Inflammatory macrophage treated with lipopolysaccharide for 4 hours (primary cell): ENCODE measurements at places on chromosomes 12 and 14.

DNA sequence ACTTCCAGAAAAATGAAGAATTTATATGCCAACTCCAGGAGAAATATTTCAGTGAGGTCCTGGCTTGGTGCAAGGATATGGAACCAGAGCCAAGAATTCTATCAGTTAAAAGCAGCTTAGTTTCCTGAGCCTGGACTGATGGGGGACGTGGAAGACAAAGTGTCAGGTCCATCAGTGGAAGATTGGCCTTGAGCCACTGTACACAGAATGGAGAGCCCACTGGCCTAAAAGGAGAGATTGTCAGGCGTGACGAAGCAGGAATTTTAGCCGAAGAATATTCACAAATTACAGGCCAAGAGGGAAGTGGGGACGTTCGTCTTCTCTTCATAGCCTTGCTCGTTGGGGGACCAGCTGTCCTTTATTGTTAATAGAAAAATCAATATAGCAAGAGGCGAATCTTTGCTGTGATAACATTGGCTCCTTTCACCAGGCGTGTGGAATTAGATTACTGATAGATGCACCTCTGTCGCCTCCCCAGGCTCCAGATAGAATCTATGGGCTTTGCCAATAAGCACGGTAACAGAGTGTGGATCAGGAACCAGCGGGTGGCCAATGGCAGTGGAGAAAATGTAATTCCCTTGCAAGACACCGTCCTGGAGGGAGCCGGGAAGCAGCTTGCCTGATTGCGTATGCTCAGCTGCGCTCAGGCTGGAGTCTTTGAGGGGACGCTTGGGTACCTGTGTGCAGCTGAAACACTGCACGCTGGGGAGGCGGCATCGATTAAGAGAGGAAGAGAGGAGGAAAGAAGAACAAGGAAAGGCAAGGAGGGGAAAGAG, 56.4 kb downstream of the TMEM132C start:
- no peak for DNase-seq

DNA sequence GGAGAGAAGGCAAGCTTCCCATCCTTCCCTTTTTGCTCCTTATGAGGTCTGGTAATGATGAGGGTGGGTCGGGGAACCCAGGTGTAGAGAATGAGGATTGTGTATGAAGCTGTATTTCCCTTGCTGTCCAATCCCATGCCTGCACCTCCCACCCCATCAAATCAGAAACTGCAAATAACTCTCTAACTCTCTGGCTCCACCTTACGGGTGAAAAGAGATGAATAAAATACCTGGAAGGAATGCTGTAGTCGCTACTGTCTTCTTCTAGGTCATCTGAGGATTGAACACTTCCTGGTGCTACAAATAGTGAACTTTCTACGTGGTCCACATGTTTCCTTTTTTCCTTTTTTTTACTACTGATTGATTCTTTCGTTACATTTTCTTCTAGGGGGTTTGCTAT, 38.9 kb upstream of the DICER1 start:
- DNase-seq, result peak; percentile 48

GRCh38 chr12:109540526-109541412, 32.5 kb downstream of the MMAB start:
- no peak for DNase-seq

DNA sequence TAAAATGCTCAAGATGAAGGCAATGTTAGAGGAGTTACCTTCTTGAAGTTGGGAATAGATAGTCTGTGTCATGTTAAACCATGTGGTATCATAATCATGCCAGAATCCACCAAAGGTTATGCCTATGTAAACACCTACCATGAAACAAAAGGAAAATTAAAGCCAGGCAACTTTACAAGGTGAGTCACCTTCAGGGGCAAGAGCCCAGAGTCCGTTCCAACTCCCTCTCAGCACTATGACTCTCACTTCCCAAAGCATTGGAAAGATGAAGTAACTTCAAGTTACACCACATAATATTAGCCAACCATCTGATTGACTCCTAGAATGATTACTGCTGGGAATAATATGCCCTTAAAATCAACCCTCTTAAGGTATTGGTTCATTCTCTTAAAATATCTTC, 38.5 kb downstream of the CATSPERB start:
- DNase-seq, result peak; percentile 85

DNA sequence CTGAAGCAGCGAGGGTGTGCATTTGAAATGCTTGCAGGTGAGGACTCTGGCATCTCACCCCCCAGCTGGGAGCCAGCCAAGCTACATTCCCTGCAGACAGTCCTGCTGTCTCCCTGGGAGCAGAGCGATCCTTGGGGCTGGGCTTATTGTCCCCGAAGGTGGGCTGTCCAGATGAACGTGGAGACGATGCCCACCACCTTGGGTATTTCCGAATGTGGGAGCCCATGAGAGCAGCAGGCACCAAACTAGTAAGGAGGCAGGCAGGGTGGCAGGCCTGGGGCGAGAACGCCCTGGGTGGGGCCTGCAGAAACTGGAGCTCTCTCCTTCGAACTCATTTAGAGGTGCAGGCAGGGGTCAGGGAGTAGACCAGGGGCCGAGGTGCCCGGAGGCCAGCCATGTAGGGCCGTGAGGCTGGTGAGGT, 18.5 kb downstream of the ZBTB42 start:
- no peak for DNase-seq

- DNase-seq, result peak; percentile 59
Observed at GRCh38 chr12:62724947-62725451, 210.0 kb downstream of the PPM1H start.

- DNase-seq, result peak; percentile 68
Observed at GRCh38 chr12:107607464-107608392, 77.9 kb upstream of the PWP1 start.

GRCh38 chr12:91841822-91842221, 303.8 kb downstream of the BTG1 start:
- DNase-seq, result no peak

DNA sequence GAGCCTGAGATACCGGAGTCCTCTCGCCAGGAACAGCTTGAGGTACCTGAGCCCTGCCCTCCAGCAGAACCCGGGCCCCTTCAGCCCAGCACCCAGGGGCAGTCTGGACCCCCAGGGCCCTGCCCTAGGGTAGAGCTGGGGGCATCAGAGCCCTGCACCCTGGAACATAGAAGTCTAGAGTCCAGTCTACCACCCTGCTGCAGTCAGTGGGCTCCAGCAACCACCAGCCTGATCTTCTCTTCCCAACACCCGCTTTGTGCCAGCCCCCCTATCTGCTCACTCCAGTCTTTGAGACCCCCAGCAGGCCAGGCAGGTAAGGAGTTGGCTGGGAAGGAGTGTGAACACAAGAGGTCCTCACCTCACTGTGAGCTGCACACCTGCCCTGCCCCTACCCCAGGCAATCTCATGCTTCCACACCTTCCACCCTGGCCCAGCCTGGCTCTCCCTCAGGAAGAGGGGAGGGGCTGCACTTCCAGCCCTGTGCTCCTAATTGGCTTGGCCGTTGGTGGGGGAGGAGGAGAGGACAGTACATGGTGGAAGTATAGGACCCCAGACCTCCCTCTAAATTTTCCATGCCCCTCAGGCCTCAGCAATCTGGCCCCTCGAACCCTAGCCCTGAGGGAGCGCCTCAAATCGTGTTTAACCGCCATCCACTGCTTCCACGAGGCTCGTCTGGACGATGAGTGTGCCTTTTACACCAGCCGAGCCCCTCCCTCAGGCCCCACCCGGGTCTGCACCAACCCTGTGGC, 6.2 kb downstream of the C1QL4 start:
- no peak for DNase-seq

GRCh38 chr14:85325134-85326017, 204.6 kb upstream of the FLRT2 start:
- DNase-seq, result no peak

GRCh38 chr12:29277231-29277630, 103.7 kb downstream of the ERGIC2 start:
- DNase-seq, result no peak

- DNase-seq, result peak; percentile 8
Observed at GRCh38 chr12:19909418-19909817, 458.9 kb upstream of the PDE3A start.

- DNase-seq, result no peak
Observed at GRCh38 chr12:79658221-79658620, 32.5 kb downstream of the PAWR start.

- no peak for DNase-seq
Observed at GRCh38 chr12:76551482-76551888, 8.1 kb downstream of the OSBPL8 start.

DNA sequence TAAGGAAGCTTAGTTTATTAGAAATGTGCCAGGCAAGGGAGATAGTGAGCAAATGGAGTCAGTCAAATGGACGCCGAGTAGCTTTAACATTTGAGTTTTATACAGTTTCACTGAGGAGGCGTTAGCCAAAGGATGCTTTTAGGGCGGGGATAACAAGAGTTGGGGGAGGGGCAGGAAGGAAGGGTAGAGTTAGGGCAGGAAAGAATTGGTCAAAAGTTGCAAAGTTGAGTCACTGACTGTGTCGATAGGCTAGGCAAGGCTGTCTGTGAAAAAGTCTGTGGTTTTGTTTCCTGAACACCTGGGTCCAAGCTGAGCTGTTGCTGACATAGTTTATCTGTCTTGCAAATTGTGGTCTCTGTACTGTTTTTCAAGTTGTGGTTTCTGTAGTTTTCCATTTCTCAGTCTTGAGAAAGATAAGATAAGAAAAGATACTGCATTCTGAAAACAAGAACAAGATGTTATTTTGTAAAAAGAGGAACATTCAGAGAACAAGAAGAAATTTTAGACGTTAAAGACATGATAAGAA, 62.6 kb upstream of the RESF1 start:
- DNase-seq, result no peak

DNA sequence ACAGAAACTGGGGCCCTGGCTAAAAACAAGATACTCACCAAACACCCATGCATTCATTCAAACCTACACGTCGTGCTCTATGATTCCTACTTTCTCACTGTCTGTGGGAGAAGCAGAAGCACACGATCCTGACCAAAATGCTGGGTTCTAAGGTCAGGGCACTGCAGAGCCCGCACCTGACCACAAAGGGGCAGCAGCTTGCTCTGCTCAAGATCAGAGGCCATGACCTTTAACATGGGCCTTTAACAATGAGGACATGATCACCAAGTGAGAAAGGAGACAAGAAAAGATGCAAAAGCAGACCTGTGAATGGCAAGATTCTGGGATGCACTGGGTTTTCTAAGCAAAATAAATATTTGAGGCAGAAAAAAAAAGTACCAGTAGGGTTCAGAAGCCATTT, 40.1 kb upstream of the VPS33A start:
- no peak for DNase-seq

DNA sequence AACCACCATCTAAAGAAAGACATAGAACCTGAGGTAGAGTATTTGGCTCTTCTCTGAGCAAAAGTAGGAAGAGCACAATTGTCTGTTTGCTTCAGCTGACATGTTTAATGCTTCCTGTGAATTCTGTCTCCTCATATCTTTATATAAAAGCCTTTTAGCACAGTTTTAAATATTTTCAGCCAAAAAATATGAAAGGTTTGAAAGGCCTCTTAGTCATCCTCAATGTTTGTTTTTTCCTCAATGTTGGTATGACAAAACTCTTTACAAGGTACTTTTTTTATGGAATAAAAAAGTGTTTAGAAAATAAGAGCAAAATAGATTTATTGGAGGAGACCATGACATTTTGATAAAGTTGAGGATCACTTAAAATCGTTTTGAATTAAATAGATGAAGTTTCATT, 360.9 kb downstream of the NAV3 start:
- no peak for DNase-seq

GRCh38 chr12:84995641-84996040, 40.4 kb downstream of the TSPAN19 start:
- no peak for DNase-seq

- DNase-seq, result no peak
Observed at GRCh38 chr12:14950982-14951746, 10.2 kb downstream of the ARHGDIB start.

GRCh38 chr12:95574799-95575452, 23.6 kb upstream of the USP44 start:
- peak; percentile 49 for DNase-seq

GRCh38 chr12:85279449-85280164, 413 bp upstream of the ALX1 start:
- no peak for DNase-seq

DNA sequence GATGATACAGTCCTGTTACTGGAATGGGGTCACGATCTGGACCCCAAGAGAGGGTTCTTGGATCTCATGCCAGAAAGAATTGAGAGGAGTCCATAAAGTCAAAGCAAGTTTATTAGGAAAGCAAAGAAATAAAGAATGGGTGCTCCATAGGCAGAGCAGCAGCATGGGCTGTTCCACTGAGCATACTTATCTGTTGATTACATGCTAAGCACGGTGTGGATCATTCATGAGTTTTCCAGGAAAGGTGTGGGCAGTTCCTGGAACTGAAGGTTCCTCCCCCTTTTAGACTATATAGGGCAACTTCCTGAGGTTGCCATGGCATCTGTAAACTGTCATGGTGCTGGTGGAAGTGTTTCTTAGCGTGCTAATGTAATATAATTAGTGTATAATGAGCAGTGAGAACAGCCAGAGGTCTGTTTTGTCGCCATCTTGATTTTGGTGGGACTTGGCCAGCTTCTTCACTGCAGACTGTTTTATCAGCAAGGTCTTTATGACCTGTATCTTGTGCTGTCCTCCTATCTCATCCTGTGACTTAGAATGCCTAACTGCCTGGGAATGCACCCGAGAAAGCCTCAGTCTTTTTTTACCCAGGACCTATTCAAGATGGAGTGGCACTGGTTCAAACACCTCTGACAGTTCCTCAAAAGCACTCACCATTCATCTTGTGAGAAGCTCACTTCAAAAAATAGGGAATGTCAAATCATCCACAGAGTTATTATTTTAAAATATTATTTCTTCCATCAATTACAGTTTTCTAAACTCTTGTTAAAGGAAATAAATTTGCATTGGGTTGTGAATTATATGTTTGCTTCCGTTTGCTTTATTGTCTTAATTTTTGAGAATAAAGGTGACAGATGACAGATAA, 1358.8 kb upstream of the TMEM132C start:
- no peak for DNase-seq

- DNase-seq, result no peak
Observed at GRCh38 chr14:96676166-96676565, 121.0 kb upstream of the VRK1 start.

GRCh38 chr12:77894556-77894955, 63.9 kb downstream of the NAV3 start:
- DNase-seq, result no peak

GRCh38 chr12:80838708-80839107, 99.0 kb downstream of the LIN7A start:
- no peak for DNase-seq

DNA sequence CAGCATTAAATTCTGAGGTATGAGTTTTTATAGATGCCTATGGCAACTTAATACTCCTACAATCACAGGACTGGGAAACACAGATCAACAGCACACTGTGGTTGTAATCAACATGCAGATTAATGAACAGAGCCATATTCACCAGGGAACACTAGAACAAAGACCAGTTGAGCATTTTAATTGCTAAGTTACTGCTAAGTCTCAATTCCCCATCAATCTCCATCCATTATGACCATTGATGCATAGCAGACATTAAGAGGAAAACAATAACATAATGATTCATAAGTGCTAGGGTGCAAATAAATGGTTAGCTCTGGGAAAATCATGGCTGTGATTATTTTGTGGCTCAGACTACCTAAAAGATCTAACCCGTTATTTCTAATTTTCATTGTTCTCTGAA, 505.6 kb downstream of the TRHDE start:
- DNase-seq, result no peak

GRCh38 chr12:120979220-120979861, 998 bp downstream of the HNF1A start:
- DNase-seq, result no peak

GRCh38 chr14:67882986-67883555, 63.5 kb downstream of the RAD51B start:
- peak; percentile 76 for DNase-seq

- peak; percentile 80 for DNase-seq
Observed at GRCh38 chr12:21615431-21615830, 10.8 kb upstream of the GYS2 start.
